ENCODE measurements at places on chromosomes 3 and 15.

- no peak for DNase-seq
Observed at GRCh38 chr15:32866454-32867312, 148.9 kb downstream of the GREM1 start.

DNA sequence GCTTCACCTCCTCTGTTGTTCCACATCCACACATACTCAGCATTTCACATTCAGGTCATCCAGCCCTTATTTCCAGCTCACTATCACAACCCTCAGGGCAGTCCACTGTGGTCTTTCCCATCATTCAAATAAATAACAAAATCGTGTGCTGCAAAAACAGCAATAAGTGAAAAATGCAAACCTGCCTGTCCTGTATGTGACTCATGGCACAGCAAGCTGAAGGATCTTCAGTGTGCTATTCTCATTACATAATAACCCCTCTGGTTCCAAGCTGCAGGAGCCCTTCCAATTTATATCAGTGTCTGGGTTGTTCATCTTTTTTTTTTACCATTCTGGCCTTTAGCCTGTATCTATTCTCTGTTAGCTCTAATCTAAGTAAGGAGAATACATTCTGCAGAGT lies 185.3 kb upstream of the UBE2E2 start:
- DNase-seq: no peak

DNA sequence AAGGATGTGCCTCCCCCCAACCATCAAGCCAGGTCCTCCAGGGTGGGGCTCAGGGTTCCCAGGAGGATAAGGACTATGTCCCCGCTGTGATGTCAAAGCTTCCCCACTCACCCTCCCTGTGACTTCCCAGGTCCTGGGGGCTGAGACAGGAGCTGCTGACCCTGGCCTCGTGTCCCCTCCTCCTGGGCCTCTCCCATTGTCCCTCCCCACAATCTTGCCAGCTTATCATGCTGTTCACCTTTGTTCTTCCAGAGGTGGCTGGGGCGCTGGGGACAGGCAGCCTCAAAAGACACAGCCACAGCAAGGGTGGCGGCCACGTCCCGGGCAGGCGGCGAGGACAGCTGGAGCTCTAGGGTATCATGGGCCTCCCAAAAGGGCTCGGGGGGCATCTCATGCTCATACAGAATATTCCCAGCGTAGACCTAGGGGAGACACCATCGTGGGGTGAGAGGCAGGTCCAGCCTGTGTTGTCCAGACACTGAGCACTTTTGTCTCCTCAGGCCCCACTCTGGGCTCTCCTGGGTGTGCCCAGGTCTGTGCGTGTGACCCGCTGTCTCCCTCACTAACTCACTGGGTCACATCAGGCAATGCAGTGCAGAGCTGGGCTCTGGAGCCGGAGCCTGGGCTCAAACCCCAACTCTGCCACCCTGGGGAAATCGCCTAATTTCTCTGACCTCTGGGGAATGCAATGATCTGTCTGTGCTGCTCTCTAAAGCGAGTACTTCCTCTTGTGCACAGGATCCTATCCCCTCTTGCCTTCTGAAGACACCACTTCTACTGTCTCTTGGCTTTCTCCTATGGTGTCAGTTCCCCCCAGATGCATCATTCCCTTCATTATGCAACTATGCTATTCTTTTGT lies 30.0 kb downstream of the SNX33 start:
- DNase-seq: no peak

GRCh38 chr3:173659972-173660371 lies 262.4 kb downstream of the NLGN1 start:
- DNase-seq: no peak

DNA sequence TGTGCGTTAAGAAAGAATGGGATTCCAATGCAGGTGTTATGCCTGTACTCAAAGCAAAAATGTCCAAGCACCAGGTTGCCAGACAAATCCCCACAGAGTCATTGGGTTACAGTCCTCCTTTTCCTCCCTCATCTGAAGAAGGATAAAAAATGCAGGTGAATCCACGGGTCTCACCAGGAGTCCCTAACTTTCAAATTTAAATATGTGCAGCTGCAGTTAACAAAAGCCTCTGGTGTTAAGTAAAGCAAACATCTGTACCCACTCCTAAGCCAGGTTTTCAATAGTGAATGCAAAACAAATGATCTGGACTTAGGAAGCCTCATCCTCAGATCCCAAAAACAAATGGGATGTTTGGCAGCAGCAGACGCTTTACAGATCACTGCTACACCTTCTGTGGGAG lies 70.4 kb upstream of the SETMAR start:
- no peak for DNase-seq

GRCh38 chr15:73589766-73590165 lies 43.4 kb downstream of the NPTN start:
- no peak for DNase-seq

DNA sequence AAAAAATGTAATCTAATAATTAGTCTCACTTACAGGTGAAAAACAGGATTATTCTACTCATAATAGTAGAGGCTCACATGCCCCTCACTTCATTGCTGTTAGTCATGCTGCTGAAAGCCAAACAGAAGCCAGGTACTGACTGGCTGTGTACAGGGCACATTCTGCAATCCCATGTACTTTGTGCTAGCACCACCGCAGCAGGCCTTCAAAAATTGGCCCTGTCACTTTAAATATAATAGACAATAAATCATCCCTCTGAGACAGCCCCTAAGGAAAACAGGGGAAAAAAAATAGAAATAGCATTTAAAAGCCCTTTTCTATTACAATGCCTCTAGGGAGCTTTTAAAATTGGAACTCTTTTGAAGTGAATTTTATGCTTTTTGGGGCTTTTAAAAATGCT lies 723.8 kb downstream of the TUSC7 start:
- DNase-seq: no peak

DNA sequence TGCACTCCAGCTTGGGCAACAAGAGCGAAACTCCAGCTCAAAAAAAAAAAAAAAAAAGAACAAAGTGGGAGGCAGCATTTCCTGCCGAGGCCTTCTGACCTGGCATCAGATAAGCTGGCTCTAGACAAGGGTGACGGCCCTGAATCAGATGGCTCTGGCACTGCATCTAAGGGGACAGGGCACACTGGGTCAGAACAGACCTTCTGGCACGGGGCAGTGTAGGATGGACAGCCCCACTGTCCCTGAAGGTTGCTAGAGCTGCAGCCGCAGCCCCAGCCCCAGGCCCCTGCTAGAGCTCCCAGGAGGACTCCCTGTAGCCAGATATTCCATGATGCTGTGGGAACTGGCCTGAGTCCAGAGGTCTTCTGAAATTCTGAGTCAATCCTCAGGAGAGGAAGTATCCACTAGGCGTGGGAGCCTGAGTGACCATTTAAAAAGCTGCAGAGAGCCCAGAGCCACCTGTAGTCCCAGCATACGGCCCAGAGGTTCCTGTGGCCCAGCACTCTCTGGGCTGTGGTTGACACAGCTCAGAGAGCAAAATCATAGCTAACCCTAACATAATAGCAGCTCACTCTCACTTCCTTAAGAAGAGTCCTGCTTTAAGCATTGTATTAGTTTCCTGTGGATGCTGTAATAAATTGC lies 69.2 kb upstream of the MFGE8 start:
- DNase-seq: no peak
